ENCODE measurements at places on chromosomes 1 and 21.

DNA sequence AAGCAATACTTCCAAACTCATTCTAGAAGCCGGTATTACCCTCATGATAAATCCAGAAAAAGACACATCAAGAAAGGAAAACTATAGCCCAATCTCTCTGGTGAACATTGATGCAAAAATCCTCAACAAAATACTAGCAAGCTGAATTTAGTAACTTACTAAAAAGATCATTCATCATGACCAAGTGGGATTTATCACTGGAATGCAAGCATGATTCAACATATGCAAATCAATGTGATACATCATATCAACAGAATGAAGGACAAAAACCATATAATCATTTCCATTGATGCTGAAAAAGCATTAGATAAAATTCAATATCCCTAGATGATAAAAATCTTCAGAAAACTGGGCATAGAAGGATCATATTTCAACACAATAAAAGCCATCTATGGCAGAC, 402.9 kb downstream of the TGFB2 start:
- DNase-seq: no peak

DNA sequence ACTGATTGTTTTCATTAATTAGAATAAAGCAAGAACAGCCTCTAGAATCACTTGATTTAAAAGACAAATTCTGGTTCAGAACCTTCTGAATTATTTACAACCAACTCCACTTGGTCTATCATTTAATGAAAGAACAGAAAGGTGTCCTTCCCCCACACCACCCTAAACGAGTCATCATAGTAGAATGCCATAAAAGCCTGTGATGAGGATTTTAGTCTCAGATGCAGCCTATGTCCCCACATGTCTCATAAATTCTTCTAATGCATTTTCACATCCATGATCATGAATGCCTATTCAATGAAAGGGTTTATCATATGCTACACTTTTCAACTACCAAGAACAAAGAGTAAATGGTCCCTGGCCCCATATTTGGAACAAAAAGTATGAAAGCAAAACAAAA, 508.1 kb downstream of the DPYD start:
- DNase-seq: no peak

DNA sequence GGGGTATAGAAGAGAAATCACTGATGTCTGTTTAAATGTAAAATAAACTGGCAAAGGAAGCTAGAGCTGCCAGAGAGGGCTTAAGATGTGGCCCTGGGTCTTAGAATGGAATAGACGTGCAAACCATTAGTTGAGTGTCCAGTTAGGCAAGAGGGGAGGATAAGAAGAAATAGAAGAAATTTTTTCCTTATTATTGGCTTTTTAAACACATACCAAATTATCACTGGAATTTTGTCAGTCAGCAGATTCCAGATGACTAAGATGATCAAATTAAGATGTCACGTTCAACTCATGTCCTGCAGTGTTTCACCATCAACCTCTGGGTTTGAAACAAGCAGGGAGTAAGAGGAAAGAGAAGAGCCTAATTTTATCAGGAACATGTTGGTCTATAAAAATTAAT, 71.6 kb upstream of the C1orf21 start:
- no peak for DNase-seq

DNA sequence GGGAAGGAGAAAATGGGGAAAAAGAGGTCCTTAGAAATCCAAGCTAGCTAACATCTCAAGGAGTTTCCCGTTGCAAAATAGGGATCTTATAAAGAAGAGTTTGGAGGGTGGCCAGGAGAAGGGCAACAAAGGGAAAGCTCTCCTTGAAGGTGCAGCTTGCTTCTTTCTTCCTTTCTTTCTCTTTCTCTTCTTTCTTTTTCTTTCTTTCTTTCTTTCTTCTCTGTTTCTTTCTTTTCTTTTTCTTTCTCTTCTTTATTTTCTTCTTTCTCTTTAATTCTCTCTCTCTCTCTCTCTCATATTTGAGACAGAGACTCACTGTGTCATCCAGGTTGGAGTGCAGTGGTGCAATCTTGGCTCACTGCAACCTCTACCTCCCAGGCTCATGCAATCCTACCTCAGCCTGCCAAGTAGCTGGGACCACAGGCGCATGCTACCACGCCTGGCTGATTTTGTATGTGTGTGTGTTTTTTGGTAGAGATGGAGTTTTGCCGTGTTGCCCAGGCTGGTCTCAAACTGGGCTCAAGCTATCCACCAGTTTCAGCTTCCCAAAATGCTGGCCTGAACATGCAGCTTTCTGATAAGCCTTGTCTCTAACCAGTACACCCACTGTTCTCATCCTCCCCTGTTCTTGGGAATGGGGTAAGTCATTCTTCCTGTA, 44.4 kb downstream of the RNF11 start:
- no peak for DNase-seq

DNA sequence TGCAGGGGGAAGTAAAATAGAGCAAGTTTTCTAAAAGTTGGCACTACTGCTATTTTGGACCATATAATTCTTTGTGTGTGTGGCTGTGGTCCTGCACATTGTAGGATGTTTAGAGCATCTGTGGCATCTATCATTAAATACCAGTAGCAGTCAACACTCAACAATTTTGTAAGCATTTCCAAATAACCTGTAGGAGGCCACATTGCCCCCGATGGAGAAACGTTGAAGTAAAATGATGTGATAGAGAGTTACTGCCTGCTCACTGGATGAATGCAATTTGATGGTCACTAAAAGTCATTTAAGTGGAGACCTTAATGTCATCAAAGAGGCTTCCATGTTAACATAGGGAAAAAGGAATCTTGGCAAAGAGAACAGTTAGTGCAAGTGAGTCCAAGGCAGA, 560.8 kb downstream of the NEGR1 start:
- DNase-seq: no peak

- DNase-seq: no peak
Measured at GRCh38 chr21:44751186-44751798, 39.9 kb upstream of the TSPEAR start.

DNA sequence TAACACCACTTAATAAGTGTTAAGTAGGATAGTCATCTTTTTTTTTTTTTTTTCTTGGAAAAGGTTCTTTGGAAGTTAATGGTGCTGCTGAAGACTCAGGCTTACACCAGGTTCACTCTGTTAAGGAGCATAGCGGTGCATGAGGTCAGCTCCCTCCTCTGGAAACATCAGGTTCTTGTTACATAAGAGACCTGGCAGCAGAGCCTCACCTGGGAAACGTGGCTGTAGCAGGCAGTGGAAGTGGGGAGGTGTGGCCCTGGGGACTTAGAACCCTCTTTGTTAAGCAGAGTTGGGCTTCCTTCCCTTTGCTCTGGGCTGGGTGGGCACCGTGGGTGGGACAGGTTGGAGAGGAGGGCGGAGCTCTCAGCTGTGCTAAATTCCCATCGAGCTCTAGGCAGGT, 104.1 kb downstream of the CNIH3 start:
- DNase-seq: no peak

DNA sequence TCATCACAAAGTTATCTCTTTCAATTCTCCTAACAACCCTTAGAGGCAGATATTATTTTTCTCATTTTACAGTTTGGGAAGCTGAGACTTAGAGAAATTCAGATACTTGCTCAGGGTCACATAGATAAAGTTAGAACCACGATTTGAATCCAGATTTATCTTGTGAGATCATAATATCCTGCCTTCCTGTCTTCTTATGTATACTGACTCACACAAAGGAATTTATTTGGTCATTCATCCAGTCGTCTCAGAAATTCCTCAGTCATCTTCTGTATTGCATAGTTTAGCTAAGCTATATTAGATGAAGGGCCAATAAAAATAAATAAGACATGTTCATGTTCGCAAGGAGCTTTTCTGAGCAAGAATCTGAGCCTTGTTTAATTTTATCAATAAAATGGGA, 35.8 kb upstream of the RUNX1 start:
- no peak for DNase-seq

GRCh38 chr21:37424396-37424795, 57.8 kb downstream of the DYRK1A start:
- no peak for DNase-seq

GRCh38 chr1:47235241-47235681, 3.2 kb upstream of the TAL1 start:
- DNase-seq: no peak

- no peak for DNase-seq
Measured at GRCh38 chr1:53878492-53879105, 11.0 kb downstream of the YIPF1 start.

GRCh38 chr1:6243053-6243834, 735 bp upstream of the HES3 start:
- no peak for DNase-seq

DNA sequence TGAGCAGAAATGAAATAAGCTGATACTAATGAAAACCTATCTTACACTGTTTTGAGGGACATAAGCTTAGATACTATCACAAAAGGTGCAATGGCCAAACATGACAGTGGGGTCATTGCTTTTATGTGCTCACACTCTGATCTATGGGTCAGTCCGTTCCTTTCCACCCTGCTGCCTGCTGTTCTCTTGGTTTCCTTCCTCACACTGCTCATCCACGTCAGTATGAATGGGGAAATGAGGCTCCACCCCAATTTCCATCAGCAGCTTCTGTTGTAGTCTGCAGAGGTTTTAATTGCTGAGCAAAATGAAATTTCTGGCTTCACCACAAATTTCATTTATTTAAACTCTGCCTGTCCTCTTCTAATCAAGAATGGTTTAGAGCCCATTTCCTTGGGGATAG, 155.2 kb downstream of the GABPA start:
- DNase-seq: no peak

GRCh38 chr21:37233551-37234146, 33.5 kb downstream of the VPS26C start:
- no peak for DNase-seq

- no peak for DNase-seq
Measured at GRCh38 chr1:68221001-68221979, 11.0 kb downstream of the WLS start.

DNA sequence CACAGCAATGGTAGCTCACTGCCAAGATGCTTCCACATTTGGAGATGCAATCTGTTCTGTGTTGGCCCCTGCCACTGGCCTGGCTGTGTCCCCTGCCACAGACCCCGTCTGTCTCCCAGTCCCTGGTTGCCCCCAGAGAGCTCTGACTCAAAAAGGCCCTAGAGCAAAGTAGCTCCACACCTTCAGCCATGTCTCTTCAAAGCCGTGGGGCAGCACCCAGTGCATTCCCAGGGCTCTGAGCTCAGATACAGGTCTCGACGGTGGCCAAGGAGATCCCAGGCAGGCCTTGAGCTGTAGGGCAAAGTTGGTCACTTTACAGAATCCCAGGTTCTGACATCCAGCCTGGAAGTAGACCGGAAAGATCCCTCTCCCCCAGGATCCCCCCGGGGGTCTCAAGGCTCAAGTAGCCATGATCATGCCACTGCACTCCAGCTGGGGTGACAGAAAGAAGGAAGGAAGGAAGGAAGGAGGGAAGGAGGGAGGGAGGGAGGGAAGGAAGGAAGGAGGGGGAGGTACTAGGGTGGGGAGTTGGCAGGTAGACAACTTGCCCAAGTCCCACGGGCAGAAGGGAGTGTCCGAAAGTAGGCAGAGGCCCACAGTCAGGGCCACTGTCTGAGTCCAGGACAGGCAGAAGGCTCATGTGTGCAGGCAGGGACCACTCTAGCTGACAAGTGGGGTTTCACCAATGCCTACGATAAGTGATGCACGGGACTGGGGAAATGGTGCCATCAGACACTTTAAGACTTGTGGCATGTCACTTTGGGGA, 4.8 kb upstream of the ARF1 start:
- no peak for DNase-seq

DNA sequence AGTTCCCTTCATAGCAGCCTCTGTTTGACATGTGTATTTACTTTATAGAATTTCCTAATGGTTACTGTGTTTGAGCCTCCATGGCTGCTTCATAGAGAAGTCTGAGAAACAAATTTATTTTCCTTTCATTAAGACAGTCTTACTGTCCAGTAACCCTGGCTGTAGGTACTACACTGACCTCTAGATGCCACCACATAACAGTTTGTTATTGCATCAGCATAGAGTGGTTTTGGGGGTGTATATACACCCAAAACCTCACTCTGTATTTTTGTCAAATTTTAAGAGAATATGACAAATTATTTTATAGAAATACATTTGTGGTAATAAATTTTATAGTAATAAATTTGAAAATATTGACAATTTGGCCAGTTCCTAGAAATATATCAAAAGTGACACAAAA, 57.3 kb downstream of the OBSCN start:
- DNase-seq: no peak

- DNase-seq: no peak
Measured at GRCh38 chr1:180945551-180945950, 32.9 kb downstream of the KIAA1614 start.

GRCh38 chr1:151817353-151817730, 12.1 kb upstream of the LINGO4 start:
- no peak for DNase-seq

GRCh38 chr1:26022404-26022779, 817 bp downstream of the EXTL1 start:
- DNase-seq: no peak

- DNase-seq: no peak
Measured at GRCh38 chr1:157090771-157091170, 8.8 kb downstream of the ETV3L start.

DNA sequence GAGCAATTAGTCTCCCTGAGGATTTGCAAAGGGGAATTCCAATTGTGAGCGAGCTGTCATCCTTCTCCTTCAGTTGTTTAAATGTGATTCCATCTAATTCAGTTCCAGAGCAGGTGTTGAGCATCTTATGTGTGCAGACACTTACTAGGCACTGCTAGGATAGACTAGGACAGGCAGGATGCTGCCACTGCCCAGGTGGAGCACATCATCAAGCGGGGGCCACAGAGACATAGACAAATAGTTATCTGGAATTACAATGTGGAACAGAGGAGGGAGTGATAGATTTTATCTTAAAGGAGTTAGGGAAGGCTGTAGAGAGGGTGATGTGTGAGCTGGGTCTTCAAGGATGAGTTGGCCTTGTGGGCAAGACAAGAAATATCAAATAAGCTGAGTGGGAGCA, 55.9 kb downstream of the CDC7 start:
- peak; percentile 17 for DNase-seq

DNA sequence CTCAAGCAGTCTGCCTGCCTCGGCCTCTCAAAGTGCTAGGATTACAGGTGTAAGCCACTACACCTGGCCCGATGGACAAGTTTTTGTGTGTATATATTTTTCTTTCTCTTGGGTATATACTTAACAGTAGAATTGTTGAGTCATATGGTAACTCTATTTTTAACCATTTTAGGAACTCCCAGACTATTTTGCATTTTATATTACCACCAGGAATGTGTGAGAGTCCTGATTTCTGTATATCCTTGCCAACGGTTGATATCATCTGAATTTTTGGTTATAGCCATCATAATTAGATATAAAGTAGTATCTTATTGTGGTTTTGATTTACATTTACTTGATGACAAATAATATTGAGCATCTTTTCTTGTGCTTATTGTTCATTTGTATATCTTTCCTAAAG, 20.7 kb downstream of the FNBP1L start:
- DNase-seq: no peak

- DNase-seq: no peak
Measured at GRCh38 chr1:235823684-235824083, 43.0 kb downstream of the LYST start.

DNA sequence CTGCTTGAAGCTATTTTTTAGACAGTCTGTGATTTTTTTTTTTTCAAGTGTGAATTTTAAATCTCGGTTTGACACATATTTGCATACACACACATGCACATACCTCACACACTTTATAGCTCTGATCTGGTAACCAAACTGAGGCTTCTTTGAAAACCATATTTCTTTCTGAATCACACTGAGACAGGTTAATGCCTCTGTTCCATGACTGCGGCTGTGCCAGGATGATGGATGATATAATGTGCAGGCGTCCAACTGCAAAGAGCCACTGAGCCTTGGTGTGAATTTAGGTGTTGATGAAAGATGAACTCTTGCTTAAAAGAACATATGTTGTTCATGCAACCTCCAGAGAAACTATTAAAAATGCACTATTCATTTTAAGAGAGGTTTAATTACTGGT, 504.0 kb upstream of the OLFM3 start:
- DNase-seq: no peak

- DNase-seq: no peak
Measured at GRCh38 chr1:175090780-175091179, 23.1 kb downstream of the TNN start.

Measured in stimulated activated CD4-positive, alpha-beta T cell treated with anti-CD3 and anti-CD28 coated beads, Interleukin-15, amount 100 ng/mL, for 24 hours (primary cell).